Endothelial cell of coronary artery (primary cell): ENCODE measurements at places on chromosomes 5 and 9. TPM values are rescaled to one million over a fixed set of nuclear protein-coding genes. Genes with fewer than 3 reads are reported as not detected.

The SHOC1 gene
- under 0.01 TPM in 1 of 2 replicates, not detected in the other for total RNA-seq

The CFAP90 gene
- not detected in 2 replicates for total RNA-seq

The PNPLA7 gene
- 0.36 and 0.47 TPM in 2 replicates for total RNA-seq

The CD72 gene
- not detected in 2 replicates for total RNA-seq

The SPATA31C1 gene
- total RNA-seq, result not detected in 2 replicates

The HNRNPK gene
- 548 and 710 TPM in 2 replicates for total RNA-seq

The SH3GL2 gene
- 0.09 TPM in 1 of 2 replicates, not detected in the other for total RNA-seq

The LRRTM2 gene
- total RNA-seq, result under 0.01 TPM in 2 replicates

The ZFP37 gene
- total RNA-seq, result 0.63 and 1.4 TPM in 2 replicates

The CPEB4 gene
- total RNA-seq, result 9.5 and 14.0 TPM in 2 replicates

The EEIG1 gene
- 0.99 and 3.4 TPM in 2 replicates for total RNA-seq

The PCDHGA9 gene
- 1.6 and 3.1 TPM in 2 replicates for total RNA-seq

The BTNL8 gene
- not detected in 2 replicates for total RNA-seq

The THBS4 gene
- under 0.01 and 0.09 TPM in 2 replicates for total RNA-seq
